ENCODE measurements at places on chromosomes 7 and 10.

- no peak for DNase-seq
Observed at GRCh38 chr10:54667136-54667535, 133.9 kb downstream of the PCDH15 start.

GRCh38 chr10:43655311-43655710 is 6.6 kb upstream of the ZNF32 start:
- no peak for DNase-seq

- DNase-seq: no peak
Observed at GRCh38 chr10:7410301-7410861, 453 bp downstream of the SFMBT2 start.

- no peak for DNase-seq
Observed at GRCh38 chr10:69389827-69390490, 26.8 kb downstream of the TACR2 start.

DNA sequence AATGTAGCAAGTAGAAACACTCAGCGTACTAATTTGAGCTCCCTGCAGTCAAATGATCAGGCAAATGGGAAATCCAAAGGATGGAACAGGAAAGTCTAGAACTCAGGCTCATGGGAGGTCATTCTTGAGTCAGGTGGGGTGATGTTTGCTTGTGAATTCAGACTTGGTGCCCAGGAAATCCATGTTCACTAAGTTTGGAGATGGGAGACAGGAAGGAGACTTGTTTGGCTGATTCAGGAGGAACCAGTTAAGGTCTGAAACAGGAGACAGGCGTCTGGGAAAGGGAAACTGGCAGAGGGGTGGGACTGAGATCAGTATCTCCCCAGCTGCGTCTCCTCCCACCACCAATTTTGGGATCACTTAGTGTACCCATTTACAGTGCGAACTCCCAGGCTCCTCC is 38.4 kb upstream of the ZNF438 start:
- DNase-seq: no peak

DNA sequence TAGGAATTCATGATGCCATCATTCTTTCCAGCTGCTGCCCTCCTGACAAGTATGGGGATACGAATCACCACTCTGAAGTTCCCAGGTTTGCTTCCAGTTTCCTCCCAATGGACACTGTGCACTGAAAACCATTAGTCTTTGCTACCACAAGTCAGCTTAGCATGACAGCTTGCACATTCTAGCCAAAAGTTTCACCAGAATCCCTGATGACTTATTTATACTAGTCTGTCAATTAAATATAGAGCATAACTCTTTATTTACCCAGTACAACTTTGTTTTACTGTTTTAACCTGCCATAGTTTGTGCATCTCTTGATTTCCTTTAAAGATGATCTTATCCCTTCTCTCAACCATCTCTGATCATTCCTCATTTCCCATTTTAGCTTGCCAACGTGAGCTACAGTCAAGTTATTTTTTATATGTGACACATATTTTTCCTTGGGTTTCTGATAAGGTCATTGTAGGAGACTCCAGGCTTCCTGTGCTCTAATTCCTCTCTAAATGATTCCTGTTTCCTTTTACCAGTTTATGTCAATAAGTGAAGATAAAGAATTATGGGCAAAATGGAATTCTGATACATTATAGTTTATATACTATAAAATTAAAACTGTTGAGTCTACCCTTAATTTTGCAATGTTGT is 167.5 kb upstream of the MEOX2 start:
- no peak for DNase-seq

DNA sequence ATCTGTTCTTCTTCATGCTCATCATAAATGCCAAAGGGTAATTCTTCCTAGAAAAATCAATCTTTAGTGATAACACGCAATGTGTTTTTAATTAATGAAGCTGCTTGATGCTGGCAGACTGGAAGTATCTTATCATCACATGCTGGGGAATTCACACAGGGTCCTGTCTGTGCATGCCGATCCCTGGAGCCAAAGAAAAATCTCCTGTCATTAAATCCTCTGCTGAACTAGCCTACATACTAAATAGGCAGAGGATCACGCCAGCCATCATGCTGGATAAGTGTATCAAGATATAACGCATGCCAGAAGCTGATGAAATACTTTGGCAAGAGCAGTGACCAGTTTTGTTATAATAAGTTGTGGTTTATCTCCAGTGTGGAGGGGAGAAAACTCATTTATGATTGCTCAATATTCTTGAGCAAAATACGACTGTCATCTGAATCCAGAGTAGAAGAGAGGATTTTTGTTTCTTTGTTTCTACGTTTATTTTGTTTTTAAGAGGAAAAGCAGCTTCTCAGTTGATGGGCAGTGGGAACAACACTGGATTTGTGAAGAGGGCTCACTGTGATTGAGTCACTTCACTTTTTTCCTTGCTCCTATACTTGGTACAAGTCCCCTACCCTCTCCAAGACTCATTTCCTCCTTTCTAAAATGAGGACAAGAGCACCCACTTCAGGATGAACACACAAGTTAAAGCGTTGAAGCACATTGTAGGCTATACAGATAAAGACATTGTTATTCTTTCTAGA is 649.1 kb downstream of the TNS3 start:
- DNase-seq: no peak

DNA sequence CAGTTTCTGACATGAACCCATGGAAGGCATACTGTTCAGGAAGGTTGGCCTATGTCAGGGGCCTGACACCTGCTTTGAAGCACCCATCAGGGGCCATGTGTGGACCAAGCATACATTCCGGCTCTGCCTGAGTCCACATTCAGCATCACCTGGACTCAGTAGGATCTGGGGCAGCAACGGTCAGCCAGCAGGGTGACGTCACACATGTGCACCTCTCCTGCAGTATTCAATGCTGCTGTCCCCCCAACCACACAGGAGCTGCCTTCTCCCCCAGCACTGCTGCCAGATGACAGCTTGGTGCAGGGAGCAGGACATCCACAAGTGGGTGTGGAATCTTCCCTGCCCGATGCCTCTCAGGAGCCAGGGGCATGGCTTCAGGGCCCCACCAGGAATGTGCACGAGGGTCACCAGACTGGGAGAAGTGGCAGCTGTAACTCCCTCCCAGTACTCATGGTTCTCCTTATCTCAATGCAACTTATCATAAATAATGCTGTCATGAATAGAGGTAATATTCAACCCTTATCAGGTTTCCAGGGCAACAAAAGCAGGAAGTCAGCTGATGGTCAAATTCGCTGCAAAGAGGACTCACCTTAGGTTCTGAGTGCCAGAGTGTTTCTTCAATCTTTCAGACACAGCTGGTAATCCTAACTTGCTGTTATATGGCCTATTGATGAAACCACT is 292.9 kb downstream of the PAXIP1 start:
- DNase-seq: no peak

DNA sequence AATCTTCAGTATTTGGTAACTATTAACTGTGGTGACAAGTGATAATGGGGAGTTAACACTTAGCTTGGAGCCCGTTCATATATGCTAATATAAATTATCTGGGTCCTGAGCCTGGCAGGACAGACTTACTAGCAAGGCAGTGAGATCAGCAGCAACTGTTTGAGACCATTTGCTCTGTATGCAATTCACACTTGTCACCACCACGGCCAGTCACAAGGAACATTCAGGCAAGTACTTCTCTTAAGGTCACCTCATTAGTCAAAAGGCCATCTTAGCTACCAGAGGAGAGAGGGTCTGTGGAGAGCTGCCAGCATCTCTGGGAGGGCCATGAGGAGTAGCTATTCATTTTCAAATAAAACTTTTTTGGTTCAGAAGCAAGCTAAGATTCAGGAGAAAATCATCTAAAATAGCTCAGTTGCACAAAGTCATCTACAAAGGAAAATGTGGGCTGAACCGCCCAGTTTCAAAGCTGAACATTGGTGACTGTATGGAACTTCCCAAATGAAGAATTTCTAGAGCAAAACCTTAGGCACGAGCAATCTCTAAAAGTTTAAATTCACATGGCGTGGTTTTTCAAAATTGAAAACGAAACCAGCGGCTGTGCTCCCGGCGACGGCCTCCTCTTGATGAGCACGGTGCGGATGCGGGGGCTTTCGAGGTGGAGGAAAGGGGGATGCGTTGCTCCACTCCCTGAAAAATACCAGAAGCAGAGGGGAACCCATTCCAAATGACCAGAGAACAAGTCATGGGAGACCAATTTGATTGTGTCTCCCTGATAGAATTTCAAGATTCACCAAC is 233.5 kb upstream of the MGMT start:
- no peak for DNase-seq

DNA sequence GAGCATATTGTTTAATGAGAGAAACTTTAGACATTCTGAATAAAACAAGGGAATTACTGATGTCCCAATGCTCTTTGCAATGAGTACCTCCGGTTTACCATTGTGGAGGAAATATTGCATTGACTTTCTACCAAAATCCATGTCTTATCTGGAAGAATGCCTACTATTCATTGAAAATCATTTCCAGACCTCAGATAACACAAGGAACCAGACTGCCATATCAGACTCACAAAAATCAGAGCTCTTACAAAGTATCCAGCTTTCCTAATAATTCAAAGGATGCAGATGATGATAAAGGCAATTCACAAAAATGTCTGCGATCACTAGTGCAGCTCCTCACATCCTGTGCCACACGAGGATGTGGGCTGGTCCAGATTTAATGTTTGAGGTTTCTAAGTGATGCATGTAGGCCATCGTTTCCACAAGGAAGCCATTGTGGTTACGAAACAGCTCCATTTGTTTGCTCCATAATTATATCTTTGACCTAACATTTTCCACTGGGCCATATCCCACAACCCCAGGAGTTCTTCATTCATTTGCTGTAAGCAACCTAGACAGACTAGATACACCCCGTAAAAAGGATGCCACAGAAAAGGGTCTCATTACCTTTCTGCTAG is 831.1 kb upstream of the C7orf33 start:
- DNase-seq: no peak

GRCh38 chr10:32379318-32379949 is 32.5 kb upstream of the EPC1 start:
- peak; percentile 75 for DNase-seq

DNA sequence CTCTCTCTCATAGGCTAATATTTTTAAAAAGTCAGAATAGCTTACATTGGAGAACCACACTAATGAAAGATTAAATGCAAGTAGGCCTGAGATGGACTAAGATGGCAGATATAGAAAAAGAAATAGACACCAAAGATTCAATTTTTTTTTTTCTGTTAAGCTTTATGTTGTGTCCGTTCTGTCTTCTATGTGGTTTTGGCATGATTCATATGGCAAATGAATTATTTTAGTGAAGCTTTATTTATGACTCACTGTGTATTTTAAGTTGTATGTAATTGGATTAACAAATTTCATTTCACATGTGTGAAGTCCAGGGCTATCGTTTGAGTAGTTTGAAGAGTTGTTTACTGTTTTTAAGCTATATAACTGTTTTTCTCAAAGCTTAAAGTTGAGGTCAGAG is 214.8 kb downstream of the CAMK1D start:
- DNase-seq: no peak

GRCh38 chr10:93461807-93462178 is 20.3 kb downstream of the MYOF start:
- DNase-seq: no peak

GRCh38 chr7:158783595-158783994 is 45.7 kb downstream of the ESYT2 start:
- DNase-seq: no peak

DNA sequence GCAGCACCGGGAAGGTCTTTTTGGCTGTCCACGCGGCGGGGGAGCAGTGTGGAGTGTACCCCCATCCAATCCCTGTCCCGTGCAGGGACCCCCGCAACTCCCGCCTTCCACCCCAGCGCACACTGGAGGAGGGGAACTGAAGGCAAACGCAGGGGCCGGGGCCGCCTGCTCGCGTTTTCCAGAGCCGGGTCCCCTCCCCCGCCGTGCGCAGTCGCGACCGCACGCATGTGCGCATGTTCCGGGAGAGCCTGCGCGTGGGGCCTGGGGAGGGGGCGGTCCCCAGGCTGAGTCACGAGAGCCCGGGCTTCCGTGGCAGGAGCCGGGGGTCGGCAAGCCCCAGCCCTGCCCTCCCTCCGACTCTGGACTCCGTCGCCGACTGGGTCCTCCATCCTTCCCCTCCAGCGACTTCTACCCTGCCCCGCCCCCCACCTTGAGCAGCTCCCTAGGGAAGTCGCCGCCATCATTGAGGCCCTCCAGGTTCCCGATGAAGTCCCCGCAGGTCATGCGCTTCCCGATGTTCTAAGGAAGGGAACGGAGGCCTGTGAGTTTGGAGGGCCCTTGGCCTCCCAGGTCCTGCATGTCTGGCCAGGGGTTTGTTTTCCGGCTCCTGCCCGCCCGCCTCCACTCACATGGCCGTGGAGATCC is 8.0 kb downstream of the PSD start:
- DNase-seq: no peak

- no peak for DNase-seq
Observed at GRCh38 chr7:55099066-55099820, 80.4 kb downstream of the EGFR start.

DNA sequence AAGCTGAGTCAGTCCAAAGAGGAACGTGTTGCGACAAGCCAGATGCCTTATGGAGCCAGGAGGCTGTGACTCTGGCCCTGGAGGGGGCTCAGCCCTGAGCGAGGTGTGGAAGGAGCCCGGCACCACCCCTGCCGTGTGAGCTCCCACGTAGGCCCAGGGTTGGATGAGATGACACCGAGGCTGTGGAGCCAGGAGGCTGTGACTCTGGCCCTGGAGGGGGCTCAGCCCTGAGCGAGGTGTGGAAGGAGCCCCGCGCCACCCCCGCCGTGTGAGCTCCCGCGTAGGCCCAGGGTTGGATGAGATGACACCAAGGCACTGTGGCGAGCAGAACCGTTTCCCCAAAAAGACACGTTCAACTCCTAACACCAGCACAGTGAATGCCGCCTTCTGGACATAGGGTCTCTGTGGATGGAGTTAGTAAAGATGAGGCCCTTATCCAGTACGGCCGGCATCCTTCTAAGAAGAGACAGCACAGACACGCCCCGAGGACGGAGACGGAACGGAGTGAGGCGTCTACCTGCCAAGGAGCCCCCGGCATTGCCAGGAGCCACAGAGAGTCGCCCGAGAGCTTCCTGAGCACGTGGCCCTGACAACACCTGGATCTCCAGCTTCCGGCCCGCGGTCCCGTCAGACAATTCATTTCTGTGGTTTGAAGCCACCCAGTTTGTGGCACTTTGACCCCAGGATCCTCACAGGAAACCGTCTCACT is 472.5 kb downstream of the DNAJB6 start:
- DNase-seq: no peak

- no peak for DNase-seq
Observed at GRCh38 chr10:78579995-78580394, 488.8 kb upstream of the ZMIZ1 start.

DNA sequence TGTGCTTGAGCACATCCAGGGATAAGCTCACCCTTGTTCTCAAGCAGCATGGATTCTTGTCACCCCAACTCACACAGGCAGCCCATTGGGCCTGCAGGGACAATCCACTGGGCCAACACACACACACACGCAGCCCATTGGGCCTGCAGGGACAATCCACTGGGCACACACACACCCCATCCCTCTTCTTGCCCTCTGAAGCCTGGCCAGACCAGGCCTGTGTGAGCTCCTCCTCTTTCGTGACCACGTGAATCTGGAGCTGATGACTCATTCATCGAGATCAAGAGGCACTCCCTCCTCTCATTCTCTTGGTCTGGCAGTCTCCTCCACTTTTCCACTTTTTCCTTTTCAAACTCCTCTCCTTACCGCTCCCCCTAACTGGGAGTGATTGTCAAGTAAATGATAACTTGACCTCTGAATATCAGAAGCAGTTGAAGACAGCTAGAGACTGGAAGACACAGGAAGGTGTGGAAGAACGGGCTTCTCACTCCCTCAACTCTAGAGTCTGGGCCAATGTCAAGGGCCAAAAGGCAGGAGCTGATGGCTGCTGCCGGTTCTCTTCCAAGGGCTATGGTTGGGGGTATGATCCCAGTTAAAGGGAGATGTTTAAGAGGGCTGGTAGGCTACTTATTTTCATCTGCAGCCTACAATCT is 89.7 kb downstream of the HIPK2 start:
- DNase-seq: no peak

- no peak for DNase-seq
Observed at GRCh38 chr7:130356876-130357611, 12.4 kb downstream of the CPA5 start.

All from NCI-H2227 treated with DMSO at 0.1 percent for 48 hours (cell line).